ENCODE measurements at places on chromosomes 7 and 10.

DNA sequence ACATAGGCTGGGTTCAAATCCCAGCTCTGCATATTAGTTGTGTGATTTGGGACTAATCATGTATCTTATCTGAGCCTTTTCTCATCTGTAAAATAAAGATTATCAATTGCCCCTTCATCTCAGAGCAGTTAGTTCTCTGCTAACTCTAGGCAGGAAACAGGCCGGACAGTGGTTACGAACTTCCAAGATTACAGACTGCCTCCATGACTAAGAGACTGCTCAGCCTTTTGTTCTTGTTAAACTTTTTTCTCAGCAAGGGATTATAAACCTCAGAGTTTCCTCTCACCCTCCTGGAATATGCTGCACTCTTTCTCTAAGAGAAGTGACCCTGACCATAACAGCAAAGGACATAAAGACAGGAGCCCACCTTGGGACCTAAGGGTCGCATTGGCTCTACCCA lies 52.5 kb upstream of the NFKB2 start:
- no peak for DNase-seq

- no peak for DNase-seq
Observed at GRCh38 chr7:36736090-36736898, 12.0 kb upstream of the AOAH start.

- DNase-seq: no peak
Observed at GRCh38 chr7:47040795-47041347, 541.0 kb downstream of the TNS3 start.

- DNase-seq: no peak
Observed at GRCh38 chr7:42227541-42227935, 9.5 kb downstream of the GLI3 start.

- no peak for DNase-seq
Observed at GRCh38 chr7:1758028-1758858, 88.2 kb downstream of the ELFN1 start.

DNA sequence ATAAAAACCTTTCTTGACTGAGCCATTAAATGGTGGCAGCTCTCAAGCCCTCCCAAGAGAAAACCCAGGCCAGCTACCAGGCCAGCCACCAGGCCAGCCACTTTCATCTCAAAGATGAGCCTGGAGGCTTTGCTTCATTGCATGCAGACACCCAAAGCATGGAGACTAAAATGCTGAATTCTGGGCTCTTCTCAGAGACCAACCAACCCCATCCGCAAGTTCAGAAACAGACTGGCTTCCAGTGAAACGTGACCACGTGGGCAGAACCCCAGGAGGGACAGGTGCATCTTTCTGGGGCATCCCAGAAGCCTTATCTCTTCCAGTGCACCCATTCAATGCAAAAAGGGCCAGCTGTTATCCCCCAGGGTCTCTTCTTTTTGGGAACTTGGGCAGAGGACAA lies 20.9 kb downstream of the CHST15 start:
- no peak for DNase-seq

DNA sequence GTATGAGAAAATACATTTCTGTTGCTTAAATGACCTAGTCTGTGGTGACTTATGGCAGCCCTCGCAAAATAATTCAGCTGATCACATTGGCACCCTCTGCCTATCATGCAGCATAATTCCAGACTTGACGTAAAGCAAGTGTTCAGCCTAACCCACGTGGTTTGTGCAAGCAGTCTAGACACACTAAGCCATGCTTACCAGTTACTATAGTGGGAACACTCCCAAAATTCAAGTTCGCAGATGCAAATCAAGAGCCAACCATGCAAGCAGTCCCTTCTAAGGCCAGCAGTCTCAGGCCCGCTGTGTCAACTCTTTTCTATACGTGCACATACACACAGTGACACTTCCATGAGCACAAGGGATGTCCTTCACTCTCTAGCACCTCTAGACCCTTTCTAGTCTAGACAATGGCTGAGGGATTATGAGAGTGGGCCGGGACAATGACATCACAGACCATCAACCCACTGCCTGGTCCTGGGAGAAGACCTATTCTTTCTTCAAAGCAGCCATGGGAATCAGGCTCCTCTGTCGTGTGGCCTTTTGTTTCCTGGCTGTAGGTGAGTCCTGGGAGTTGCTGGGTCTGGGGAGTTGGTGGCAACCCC lies 29.0 kb upstream of the PRSS1 start:
- DNase-seq: no peak

DNA sequence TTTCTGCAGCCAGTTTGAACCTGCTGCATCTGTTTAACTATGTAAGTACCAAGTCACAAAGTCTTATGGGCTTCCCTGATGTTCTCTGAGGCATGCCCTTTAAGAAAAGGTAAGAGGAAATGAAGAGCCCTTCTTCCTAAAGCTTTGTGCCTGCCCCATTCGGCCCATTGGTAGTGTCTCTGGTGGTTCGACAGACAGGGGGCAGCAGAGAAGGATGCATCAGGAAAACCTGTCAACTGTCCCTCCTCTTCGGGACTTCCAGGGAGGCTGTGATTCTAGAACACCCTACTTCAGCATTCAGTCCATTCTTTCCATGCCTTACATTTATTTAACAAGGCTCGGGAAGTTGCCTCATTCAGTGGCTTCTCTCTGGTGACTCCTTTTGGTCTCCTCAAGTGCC lies 1.9 kb upstream of the SFRP4 start:
- no peak for DNase-seq

DNA sequence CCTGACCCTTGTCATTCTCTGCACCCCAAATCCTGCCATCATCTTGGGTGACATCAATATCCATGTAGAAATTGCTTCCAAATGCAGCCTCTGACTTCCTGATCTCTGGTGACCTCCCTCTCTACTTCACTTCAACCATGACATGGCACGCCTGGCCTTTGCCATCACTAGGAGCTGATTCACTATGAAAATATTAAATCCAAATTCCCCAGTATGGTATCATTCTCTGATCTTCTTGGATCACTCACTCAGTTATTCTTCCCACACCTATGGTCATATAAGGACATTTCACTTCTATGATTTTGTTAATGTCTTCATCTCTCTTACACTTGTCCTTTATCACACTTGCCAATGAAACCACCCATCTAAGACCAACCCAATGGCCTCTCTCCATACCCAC lies 73.7 kb upstream of the ODAD2 start:
- DNase-seq: no peak

DNA sequence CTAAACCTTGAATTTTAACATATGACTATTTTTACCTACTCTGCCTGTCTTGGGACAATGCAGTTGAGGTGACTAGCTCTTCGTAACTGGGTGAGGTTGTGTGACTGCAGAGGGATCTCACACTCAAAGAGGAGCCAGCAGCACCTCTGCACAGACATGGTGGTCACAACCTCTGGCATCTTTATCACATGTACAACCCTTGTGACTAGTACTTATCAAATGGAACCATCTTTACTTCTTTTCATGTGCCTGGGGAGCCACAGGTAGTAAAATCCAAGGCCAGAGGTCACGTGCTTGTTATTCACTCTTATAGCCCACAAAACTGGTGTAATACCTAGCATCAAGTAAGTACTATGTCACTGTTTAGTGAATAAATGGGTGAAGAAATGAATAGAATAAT lies 244.3 kb downstream of the COBL start:
- DNase-seq: no peak

DNA sequence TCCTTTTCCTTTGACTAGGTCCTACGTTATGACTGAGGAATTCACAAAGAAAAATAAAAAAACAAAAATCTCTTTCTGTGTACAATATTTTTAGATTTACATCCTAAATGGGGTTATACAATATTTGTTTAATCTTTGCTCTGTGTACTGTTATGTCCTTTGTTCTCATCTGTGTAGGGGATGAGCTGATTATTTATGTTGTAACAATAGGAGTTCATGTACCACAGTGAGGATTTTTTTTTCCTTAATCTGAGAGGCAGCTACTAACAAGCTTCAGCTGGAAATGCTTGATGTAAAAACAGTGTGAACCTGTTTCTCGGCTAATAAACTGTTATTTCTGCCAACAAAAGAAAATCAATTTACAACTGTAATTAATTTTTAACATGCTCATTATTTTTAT lies 58.0 kb downstream of the ORC5 start:
- DNase-seq: no peak

DNA sequence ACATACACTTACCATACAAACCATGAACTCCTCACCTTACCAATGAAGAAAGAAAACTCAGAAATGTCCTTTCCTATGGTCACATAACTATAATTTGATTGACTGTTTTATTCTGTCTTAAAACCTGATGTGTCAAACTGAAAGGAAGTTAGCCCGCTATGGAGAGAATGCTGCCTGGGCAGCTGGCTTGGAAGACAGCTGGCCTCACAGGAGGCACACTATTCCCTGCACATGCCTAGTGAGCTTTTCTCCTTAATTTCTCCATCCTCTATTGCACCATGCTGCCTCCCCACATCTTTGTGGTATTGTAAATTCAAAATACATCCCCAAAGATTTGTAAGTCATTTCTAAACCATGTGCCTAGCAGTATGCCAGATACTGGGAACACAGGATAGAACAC lies 163.3 kb downstream of the STK31 start:
- no peak for DNase-seq

DNA sequence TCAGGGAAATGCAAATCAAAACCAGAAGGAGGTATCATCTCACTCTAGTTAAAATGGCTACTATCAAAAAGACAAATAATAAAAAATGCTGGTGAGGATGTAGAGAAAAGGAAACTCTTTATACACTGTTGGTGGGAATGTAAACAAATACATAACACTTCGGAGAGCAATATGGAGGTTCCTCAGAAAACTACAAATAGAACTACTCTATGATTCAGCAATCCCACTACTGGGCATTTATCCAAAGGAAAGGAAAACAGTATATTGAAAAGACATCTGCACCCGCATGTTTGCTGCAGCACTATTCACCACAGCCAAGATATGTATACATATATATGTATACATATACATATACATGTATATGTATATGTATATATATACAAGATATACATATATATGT lies 94.2 kb downstream of the C10orf90 start:
- DNase-seq: no peak

- no peak for DNase-seq
Observed at GRCh38 chr7:79332091-79332490, 121.4 kb downstream of the MAGI2 start.

- DNase-seq: no peak
Observed at GRCh38 chr7:95028683-95029082, 121.3 kb downstream of the PPP1R9A start.

DNA sequence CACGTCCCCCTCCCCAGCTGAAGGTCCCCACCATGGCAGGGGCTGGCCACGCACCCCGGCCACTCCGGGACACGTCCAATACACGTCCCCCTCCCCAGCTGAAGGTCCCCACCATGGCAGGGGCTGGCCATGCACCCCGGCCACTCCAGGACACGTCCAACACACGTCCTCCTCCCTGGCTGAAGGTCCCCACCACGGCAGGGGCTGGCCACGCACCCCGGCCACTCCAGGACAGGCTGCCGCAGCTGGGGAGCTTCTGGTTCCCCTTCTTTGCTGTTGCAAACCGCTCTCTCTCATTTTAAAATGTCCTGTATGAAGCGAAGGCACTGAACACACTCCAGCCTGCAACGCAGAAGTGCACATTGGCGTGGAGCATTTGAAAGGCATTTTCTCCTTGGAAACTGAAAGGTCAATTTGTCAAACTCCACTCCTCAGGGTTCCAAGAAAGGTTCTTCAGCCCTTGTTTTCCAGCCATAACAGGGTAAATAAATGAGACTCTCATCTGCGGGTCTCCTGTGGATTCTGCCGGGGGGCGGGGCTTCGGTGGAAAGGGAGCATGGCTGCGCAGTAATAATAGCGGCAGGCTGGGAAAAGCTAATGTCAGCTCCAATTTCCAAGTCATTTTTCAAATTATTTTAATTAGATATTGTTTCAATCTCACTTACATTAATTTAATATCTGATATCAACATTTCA lies 580.3 kb downstream of the DNAJB6 start:
- DNase-seq: no peak

DNA sequence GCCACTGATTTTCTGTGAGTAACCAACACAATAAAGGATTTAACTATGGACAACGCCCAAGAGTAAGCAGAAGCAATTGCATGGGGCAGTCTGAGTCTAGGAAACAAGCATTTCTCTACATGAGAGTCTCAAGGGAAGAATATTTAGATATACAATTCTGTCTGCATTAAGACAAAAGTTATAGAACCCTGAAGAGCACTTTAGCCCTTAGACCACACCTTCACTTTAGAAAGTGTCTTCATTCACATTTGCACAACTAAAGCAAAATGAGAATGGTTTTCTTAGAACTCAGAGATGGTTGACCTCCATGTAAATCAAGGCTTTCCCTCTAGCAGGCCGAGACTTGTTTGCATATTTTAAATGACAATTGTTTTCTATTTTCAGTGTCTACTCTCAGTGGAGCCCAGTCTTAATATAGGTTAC lies 25.5 kb upstream of the TRIM24 start:
- DNase-seq: no peak

DNA sequence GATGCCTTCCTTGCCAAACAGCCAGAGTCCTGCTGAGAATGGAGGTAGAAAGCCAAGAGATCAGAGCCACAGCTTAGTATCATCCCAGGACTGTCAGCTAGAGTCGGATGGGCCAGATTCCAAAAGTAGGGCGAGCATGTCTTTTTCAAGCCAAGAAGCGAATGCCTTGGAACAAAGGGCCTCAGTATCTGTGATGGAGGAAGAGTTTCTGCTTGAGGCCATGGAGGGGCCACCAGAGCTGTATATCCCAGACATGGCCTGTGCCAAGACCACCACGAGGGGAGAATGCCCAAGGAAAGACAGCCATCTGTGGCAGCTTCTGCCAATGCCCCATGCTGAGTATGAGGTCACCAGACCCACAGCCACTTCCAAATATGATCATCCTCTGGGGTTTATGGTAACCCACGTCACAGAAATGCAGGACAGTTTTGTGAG lies 44.3 kb upstream of the PPP1R17 start:
- no peak for DNase-seq

Measured in CD4-positive, alpha-beta T cell treated with Interleukin-6 at 100 ng/mL for 8 hours (primary cell).